Camera-type eye (tissue), 1 donor: ENCODE measurements at places on chromosomes 2 and 18. TPM values are rescaled to one million over a fixed set of nuclear protein-coding genes. Genes with fewer than 3 reads are reported as not detected.

The ATP6V1C2 gene
- 36.4 TPM for total RNA-seq

The LDAH gene
- total RNA-seq: 45.2 TPM

The LINC00305 gene
- total RNA-seq: not detected

The IL36A gene
- total RNA-seq: not detected

The TMEM17 gene
- 6.0 TPM for total RNA-seq

The SNORC gene
- total RNA-seq: 0.55 TPM

The CYRIA gene
- total RNA-seq: 9.3 TPM

The VIT gene
- total RNA-seq: 38.7 TPM

The FAP gene
- 82.5 TPM for total RNA-seq

The AGAP1 gene
- total RNA-seq: 117 TPM

The SLC30A3 gene
- 0.27 TPM for total RNA-seq

The VWC2L gene
- total RNA-seq: 11.5 TPM

The PMAIP1 gene
- total RNA-seq: 2.7 TPM

The CBLN2 gene
- total RNA-seq: 20.8 TPM

The CD8A gene
- 0.27 TPM for total RNA-seq
